Upper lobe of left lung (tissue), 6 donors: ENCODE measurements at places on chromosomes 2 and 18. TPM values are rescaled to one million over a fixed set of nuclear protein-coding genes. Genes with fewer than 3 reads are reported as not detected.

- no peak overlapping the region for H3K27ac ChIP-seq
- no peak for DNase-seq
- H3K36me3 ChIP-seq, result no peaks in the 10 kb centered on the region
- no peaks in the 10 kb centered on the region for H3K4me1 ChIP-seq
- H3K27me3 ChIP-seq, result no peaks in the 10 kb centered on the region
- H3K4me3 ChIP-seq, result no peak overlapping the region
These were observed 2.1 kb downstream of the SERPINB10 start for GRCh38 chr18:63909870-63910269.

- H3K4me1 ChIP-seq, result no peaks in the 10 kb centered on the region
- no peak overlapping the region for H3K27ac ChIP-seq
- DNase-seq, result no peak
- H3K4me3 ChIP-seq, result no peak overlapping the region
- no peaks in the 10 kb centered on the region for H3K36me3 ChIP-seq
These were observed 676.2 kb downstream of the ZEB2 start for GRCh38 chr2:143843686-143844085.

The ALPG gene
- not detected for total RNA-seq

The REG3A gene
- not detected for total RNA-seq

The SIX3 gene
- not detected for total RNA-seq

The FSIP2 gene
- 0.33 TPM for total RNA-seq
